Dermis blood vessel endothelial cell (primary cell): ENCODE measurements at places on chromosomes 2 and 18.

DNA sequence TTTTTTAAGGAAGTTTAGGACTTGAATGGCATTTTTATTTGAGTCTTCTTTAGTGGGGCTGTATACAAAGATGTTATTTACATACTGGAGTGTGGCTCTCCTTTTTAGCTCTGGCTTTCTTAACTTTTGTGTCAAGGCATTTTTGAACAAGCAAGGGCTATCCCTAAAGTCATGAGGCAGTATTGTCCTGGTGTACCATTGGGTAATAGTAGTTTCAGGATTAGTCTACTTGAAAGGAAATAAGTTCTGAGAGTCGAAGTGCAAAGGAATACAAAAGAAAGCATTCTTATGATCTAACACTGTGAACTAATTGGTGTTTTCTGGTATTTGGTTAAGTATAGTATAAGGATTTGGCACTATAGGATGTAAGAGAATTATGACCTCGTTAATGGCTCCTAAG is 1.9 kb upstream of the CYP27A1 start:
- no peak for DNase-seq

- DNase-seq = no peak
Measured at GRCh38 chr2:42059261-42059898, 11.6 kb downstream of the PKDCC start.

DNA sequence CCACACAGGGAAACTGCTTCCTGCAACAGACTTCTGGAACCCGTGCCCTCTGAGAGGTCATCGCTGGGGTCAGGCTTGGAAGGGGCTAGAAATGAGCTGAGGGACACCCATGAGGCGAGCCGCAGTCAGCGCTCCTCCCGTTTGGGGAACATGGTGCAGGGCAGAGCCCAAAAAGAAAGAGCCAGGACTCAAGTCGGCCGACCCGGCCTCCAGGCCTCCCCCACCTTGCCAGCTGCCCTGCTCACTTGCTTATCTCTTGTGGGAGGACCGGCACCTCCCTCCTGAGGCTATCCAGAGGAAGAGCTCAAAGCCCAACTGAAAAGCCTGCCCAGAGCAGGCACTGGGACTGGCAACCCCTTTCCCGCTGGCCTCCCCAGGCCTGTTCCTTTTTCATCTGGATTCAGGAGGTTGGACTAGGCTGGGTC is 43.6 kb downstream of the SCTR start:
- no peak for DNase-seq

DNA sequence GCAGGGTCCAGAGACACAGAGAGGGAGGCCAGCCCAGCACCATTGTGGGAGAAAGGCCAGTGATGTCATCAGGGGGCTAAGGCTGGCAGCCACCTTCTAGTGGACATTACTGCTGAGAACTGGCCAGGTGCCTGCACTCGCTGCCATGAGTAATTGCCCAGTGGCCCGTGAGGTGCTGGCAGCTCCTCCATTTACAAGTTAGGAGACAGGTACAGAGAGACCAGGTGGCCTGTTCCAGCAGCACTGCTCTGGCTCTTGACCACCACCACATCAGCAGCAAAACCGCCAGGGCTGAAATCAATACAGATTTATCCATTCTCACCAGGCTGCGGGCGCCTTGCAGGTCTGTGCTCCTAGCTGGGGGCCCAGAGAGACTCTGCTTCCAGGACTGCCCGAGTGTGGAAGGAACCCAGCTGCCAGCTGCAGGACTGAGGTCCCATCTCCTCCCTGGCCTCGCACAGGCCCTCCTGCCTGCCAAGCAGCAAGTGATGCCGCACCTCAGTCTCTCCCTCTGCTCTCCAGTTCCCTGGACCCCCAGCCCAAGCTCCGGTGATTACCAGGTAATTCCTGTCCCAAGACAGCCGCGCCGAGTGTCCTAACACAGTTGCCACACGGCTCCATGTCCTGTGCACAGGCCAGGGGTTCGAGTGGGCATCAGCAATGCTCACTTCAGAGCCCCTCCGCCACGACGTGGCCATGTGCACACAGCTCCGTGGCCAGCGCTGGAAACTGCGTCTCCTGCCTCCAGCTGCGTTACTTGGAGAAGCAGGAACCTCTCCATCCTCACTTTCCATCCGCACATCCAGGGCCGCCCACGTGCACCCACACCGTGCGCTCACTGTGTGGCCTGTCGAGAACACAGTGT is 101.0 kb upstream of the CTDP1 start:
- no peak for DNase-seq

DNA sequence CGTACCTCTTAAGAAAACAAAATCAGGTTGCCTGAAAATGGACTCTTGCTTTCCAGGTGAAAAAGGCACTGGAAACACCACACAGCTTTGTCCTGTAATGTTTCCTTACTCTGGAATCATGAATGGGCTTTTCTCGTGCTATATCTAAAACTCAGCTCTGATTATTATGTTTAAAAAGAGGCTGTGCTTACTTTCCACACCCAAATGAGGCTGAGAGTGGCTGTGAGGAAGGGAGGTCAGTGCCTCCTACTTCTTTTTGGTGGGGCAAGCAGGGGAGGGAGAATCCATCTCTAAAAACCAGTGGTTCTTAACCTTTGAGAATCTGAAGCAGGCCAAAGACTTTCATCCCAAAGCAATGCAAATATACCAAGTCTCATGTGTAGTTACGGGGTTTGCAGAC is 148.6 kb downstream of the FAM210A start:
- no peak for DNase-seq

- no peak for DNase-seq
Measured at GRCh38 chr2:144529841-144530240, 9.9 kb upstream of the ZEB2 start.

- no peak for DNase-seq
Measured at GRCh38 chr2:67281101-67281500, 116.0 kb upstream of the ETAA1 start.

GRCh38 chr18:44136326-44136725 is 544.4 kb upstream of the SETBP1 start:
- no peak for DNase-seq

- DNase-seq = no peak
Measured at GRCh38 chr2:228094377-228094921, 87.0 kb downstream of the SPHKAP start.

GRCh38 chr2:27710640-27711430 is 47.1 kb downstream of the SLC4A1AP start:
- DNase-seq = peak; percentile 55

DNA sequence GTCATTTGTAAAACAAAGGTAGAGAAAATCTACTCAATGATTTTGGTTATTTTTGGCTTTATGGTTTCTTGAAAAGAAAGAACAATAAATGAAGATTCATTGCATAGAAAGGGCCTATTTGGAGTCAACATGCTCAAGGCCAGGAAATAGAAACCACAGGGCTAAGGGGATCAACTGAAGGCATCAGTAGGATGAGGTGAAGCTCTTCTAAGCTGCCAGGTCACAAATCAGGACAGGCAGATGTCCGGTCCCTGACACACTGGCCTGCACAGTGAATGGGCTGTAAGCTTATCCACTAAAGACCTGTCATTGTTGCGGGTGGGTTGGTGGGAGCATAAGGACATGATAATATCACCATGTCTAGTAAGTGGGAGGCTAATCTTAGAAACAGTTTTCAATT is 31.6 kb upstream of the RNF138 start:
- no peak for DNase-seq

DNA sequence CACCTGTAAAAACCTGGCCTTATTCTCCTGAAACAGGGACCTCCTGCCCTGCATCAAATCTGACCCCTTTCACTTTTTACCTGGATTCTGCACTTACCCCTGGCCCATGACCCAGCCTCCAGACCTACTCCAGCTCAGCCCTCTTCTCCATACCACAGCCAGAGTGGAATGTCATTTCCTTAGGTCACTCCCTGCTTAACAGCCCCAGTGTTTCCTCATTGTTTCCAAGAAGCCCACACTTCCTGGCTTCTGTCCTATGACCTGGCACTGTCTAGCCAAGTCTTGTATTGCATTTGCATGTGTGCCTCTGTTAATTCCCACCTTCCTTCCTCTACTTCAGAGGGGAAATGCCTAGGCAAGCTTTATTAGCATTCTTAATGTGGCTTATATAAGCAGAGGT is 51.4 kb upstream of the TRIB2 start:
- DNase-seq = peak; percentile 97

- DNase-seq = peak; percentile 40
Measured at GRCh38 chr2:55157474-55157884, 74.6 kb downstream of the CLHC1 start.

GRCh38 chr2:100878000-100878791 is 58.3 kb downstream of the NPAS2 start:
- DNase-seq = no peak

GRCh38 chr18:13580991-13581390 is 145.4 kb downstream of the FAM210A start:
- no peak for DNase-seq

DNA sequence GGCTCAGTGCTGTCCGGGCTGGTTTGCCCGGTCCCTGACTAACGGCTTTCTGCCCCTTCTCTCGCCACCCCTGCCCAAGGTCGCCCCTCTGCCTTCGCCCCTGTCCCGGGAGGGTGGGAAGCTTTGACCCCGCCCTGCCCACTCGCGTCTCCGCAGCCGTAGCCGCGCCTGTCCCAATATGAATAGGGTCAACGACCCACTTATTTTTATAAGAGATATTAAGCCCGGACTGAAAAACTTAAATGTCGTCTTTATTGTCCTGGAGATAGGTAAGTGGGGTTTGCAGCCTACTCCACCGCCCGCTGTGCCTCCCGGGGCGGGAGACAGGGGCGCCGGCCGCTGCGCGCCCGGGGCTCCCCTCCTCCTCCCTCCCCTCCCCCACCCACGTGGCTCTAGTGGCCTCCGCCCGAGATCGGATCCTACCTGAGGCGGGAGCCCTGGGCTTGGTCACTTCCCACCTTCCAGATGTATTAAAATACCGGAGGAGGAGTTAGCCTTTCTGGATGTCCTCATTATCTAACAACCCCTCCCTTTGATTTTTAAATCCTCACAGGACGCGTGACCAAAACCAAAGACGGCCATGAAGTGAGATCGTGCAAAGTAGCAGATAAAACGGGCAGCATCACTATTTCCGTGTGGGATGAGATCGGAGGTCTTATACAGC is 633 bp downstream of the NABP1 start:
- DNase-seq = peak; percentile 60

DNA sequence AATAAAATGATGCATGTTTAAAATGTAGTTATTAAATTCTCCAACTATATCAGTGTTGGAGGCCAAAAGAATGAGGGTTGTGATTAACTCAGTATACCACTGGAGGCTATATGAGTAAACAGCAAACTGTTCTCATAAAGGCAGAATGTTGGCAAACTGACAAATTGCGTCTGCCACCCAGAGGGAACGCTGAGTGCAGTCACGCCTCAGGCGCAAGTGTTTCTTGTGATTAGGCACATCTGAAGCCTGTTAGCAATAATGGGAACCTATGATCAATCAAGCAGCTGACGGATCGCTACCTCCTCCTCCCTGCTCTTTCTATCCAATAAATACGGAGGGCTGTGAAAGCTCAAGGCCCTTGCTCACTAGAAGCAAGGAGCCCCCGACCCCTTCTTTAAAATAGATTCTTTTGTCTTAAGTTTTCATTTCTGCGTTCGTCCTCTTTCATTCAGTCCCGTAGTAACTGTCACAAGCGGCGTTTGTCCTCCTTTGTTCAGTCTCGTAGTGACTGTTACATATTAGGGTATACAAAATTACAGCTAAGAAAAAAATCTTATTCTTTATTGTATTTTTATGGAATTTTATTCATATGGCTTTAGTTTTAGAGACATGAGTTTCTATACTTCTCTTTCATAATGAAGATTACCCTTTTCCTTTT is 16.3 kb upstream of the RMND5A start:
- peak; percentile 25 for DNase-seq

DNA sequence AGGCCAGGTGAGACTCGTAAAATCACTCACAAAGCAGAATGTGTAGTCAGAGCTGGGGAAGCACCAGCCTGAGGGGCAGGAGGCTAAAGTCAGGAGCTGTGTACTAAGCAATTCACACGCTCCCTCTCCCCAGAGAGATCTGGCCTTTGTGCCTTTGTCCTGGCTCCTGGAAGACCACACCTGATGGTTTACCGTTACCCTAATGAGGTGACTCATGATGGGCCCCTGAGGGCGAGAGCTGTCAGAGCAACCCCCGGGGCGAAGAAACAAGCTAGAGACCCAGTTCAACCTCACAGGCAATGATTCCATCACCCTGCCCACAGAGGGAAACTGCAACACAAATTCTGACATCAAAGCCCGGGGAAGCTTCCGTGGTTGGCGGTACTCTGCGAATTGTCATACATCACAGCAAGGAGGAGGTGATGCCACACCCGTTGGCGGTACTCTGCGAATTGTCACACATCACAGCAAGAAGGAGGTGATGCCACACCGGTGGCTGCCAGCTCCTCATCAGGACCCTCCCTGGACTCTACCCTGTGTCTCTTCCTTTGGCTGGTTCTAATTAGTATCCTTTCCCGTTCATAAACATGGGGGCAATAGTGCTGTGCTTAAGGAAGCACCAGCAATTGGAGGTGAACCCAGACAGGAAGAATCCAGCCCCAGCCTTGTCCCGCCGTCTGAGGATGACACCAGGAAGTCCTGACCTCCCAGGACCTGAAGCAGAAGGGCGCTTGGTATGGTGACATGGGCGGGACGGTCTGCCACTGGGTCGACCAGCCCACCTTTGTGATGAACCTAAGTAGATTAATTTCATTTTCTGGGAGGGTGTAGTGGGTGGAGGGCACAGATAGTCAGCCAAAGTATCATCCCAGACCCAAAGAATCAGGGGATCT is 30.5 kb downstream of the B3GNT7 start:
- DNase-seq = no peak

- DNase-seq = peak; percentile 88
Measured at GRCh38 chr2:96329456-96329855, 4.3 kb downstream of the ITPRIPL1 start.

DNA sequence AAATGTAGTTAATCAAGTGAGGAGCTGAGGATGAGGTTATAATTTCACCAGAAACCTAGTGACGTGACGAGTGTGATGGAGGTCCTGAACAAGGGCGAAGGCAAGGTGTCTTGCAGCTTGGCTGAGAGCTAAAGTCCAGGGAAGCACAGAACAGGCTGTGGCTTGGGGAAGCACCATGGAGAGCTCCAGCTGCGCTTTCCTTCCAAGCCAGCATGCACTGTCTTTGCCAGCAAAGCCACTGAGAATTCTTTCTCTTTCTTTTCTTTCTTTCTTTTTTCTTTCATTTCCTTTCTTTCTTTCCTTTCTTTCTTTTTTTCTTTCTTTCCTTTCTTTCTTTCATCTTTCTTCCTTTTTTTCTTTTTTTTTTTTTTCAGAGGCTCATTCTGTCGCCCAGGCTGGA is 239.3 kb downstream of the FBXO15 start:
- DNase-seq = peak; percentile 61

- no peak for DNase-seq
Measured at GRCh38 chr2:204686406-204686805, 141.1 kb downstream of the PARD3B start.
